ENCODE measurements at places on chromosomes 5 and 9.

DNA sequence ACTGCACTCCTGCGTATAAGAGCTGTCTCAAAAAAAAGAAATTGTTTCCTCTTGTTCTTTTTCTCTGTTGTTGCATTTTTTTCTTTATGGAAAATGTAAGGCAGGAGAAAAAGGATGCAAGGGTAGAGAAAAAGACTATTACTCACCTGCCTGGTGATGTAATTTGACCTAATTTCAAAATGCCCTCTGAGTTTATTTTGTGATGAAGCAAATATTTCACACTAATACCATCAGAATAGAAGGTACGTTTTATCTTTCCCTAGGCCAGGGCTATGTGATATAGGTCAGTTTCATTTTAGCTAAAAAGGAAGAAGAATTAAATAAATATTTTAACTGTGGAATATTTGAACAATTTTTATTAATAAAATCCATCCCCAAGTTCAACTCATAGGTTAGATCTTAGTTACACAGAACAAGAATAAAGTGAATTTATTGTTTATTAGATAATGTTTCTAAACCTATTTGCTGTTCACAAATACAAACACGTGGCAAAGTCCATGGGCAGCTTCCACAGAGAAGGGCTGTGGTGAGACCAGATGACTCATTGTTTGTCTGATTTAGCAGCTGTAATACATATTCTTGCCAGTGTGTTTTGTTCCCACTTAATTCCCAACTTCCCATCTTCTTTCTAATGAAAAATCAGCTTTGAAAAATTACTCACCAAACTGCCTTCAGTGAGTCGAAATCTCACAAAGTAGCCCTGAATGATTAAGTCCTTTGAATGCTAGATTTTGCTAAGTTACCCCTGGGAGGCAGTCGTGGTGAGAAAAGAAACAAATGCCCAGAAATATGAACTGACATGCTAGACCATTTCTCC is 52.8 kb upstream of the CCDC112 start:
- no peak for DNase-seq

- DNase-seq, result no peak
Measured at GRCh38 chr9:131769361-131769760, 29.5 kb upstream of the RAPGEF1 start.

- no peak for DNase-seq
Measured at GRCh38 chr5:149002761-149003689, 59.8 kb downstream of the SH3TC2 start.

DNA sequence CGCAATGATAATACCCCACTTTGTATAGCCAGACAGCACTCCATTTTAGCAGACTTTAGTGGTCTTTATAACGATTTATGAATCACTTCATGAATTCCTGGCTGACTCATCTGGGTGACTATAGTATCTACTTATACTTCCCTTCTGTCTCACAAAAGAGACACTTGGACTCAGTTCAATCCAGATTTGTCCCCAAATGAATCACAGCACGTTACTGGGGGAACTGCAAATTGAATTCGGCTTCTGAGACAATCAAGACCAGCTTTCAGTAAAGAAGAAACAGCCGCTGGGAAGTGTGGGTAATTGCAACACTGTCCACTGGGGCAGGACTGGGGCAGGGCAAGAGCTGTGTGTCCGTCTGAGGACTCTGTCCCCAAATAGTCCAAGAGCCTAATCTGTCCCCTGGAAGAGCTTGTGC is 337.3 kb upstream of the RFX3 start:
- DNase-seq, result no peak

DNA sequence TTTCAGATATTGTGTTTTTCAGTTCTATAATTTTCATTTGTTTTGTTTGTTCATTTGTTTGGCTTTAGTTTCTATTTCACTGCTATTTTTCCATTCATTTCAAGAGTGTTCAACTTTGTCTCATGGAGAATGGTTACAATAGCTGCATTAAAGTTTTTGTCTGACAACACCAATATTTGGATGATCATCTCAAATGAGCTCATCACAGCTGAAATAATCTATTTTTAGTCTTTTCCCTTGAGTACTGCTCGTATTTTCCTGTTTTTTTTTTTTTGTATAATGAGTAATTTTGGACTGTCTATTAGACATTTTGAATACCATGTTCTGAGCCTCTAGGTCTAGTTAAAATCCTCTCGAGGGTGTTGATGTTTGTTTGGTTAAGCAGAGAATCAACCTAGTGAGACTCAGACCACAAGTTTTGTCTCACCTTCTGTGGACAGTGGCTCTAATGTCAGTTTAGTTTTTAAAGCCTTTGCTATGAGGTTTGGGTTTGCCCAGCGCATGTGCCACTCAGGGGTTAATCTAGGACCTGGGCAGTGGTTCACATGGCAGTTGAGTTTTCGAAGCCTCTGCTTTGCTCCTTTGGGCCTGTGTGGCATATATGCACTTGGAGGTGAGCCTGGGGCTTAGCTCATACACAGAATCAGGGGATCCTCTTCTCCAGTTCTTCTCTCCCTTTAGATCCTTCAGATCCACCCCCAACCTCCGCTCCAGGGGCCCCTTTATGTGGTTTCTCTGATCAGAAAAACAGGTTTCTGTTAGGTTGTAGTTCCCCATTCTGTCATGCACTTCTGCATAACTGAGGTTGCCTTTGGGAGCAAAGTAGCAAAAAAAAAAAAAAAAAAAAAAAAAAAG is 79.8 kb downstream of the ARSB start:
- DNase-seq, result no peak

GRCh38 chr5:6786786-6787495 is 73.7 kb downstream of the TENT4A start:
- DNase-seq, result no peak

DNA sequence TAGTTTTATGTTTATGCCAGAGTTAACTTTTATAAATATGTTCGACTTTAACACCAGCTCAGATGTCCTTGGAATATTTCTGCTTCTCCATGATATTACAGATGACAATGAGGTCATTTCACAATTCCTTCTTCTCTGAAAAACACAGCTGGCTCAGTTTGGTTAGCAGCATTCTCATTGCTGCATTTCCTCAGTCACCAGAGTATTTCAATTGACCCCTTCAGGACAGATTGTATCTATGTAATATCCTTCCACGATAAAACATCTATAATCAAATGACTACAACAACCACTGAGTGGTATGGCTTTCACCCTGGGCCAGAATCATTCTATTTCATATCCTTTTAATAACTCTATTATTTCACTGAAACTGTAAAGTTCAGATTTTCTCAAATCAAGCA is 148.7 kb downstream of the OXCT1 start:
- no peak for DNase-seq

DNA sequence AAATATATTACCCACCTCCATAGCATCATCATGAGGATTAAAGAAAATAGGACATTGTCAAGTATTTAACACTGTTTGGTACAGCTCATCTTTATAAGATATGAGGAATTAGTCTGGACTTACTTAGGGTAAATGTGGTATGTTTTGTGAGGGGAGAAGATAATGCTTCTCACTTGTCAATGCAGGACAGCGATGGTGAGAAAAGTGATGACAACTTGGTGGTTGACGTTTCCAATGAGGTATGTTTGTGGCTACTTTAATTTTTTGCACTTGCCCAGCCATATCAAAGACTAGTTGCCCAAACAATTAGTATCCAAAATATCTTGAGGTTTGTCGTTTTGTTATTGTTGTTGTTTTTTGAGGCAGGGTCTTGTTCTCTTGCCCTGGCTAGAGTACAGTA is 133.9 kb downstream of the TLE4 start:
- DNase-seq, result no peak

GRCh38 chr9:134502809-134503211 is 138.8 kb upstream of the COL5A1 start:
- peak; percentile 39 for DNase-seq

- DNase-seq, result no peak
Measured at GRCh38 chr5:166772770-166773169, 1518.7 kb upstream of the WWC1 start.

GRCh38 chr9:119213471-119213870 is 155.8 kb downstream of the BRINP1 start:
- no peak for DNase-seq

- no peak for DNase-seq
Measured at GRCh38 chr9:121622387-121623203, 28.8 kb upstream of the DAB2IP start.

GRCh38 chr5:53219174-53219573 is 109.6 kb upstream of the MOCS2 start:
- DNase-seq, result no peak

DNA sequence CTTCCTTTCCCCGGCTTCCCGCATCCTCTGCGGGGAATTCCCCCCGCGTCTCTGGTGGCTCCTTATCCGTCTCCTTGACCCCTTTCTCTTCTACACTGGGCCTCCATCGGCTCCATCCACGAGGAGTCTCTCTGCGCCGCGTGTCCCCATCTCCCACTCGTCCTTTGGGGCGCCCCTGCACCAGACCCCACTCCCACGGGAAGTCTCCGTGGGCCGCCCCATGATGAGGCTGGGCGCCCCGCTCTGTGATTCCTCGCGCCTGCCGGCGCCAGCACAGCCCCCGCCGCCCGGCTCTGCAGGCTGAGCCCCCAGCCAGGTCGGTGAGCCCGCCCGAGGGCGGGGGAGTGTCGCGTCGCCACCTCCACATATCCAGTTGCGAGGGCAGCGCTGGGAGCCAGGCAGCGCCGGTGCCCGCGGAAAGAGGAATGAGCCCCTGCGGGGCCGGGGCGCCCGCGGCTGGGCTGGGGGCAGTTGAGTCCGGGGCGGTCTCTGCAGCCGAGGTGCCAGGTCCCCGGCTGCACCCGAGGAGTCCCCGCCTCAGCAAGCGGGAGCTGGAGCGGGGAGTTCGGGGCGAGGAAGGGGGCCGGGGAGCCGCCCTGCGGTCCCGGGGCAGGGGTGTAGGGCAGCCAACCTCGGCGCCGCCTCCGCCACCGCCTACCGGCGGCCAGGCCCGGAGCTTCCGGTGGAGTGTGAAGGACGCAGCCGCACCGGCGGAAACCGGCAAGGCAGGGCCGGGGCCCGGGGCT is 2.1 kb upstream of the TRAF1 start:
- DNase-seq, result peak; percentile 67

DNA sequence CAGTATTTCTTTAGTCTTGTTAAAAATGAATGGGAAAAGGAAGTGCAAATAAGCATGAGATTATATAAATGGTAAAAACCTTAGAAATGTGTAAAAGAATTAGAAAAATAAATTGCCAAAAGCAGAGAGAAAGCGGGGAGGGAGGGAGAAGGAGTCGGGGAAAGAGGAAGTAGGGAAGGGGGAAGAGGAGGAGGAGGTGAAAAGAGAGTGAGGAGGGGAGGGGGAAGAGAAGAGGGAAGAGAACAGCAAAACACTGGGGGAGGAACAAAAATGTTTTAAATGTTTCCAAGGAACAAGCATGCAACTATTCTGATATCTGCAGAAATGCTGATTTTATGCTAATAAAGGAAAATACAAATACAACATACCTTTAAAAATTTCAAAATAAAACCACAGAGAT is 317.5 kb downstream of the PIK3R1 start:
- no peak for DNase-seq

- no peak for DNase-seq
Measured at GRCh38 chr9:114012126-114012525, 66.0 kb downstream of the AMBP start.

DNA sequence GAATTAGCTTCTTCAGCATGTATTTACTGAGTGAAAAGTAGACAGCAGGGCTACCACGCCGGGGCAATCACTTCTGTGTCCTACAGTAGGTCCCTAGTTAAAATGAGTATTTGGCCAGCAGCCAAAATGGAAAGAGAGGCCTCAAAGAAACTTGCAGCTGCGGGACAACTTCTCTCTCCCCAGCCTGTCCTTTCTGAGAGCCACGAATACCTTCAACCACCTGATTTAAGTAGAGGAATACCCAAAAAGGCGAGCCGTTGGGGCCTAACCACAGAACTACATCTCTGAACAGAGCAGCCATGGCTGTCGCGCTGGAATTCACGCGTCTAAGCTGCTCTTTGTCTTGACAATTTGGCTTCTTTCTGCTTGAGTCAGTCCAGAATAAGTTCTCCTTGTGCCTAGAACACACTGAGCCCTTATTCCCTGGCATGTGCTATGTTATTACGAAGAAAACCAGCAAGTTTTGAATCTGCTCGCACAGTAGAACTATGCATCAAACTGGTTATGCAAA is 43.8 kb upstream of the GOLPH3 start:
- no peak for DNase-seq

- DNase-seq, result no peak
Measured at GRCh38 chr5:140267559-140268018, 35.3 kb downstream of the PFDN1 start.

- no peak for DNase-seq
Measured at GRCh38 chr9:32516241-32516640, 9.8 kb downstream of the RIGI start.

DNA sequence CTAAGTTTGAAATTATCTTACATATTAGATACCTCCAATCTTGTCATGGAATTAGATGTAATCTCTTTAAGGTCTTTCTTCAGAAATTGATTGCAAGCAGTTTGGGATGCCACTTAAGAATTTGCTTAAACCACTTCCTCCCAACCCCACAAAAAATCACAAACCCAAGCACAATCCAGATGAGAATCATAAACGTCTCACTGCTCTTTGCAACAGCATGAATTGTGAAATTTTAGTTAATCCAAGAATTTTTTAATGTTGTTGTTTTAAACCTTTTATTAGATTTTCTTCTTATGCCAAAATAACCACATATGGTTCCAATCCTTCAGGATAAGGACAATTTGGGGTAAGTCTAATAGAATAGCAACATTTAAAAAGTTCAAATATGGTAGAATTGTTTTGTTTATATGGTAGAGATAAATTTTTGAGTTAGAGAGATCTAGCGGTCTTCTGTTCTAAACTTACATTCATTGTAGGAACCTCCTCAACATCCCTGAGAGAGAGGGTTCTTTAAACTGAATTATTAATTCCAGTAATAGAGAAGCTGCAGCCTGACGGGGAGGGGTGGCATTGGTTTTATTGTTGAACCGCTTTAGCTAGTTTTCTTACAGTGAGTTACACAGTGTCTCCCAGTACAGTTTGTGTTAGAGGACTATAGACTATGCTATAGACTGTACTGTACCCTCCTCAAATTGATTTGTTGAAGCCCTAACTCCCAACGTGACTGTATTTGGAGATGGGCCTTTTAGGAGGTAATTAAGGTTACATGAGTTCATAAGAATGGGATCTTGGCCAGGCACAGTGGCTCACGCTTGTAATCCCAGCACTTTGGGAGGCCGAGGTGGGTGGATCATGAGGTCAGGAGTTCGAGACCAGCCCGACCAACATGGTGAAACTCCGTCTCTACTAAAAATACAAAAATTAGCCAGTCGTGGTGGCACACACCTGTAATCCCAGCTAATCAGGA is 24.8 kb upstream of the IL6ST start:
- no peak for DNase-seq

DNA sequence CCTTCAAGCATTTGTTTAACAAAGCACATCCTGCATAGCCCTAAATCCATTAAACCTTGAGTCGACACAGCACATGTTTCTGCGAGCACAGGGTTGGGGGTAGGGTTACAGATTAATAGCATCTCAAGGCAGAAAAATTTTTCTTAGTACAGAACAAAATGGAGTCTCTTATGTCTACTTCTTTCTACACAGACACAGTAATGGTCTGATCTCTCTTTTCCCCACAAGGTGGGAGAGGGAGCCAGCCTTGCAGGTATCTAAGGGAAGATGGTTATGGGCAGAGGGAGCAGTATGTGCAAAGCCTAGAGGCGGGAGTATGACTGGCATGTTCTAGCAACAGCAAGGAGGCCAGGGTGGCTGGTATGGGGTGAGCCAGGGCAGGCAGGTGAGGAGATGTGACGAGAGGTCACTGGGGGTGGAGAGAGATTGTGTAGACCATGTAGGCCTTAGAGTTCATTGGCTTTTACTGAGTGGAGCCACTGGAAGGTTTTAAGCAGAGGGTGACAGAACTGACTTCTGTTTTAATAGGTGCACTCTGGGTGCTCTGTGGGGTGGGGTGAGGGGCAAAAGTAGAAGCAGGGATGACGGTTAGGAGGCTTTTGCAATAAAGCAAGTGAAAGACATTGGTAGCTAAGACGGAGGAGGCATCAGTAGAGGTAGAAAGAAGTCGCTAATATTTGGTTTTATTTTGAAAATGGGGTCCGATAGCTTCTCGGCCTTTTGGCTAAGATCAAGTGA is 5.1 kb upstream of the RPS14 start:
- DNase-seq, result no peak
